Left lung (tissue), 14 donors: ENCODE measurements at places on chromosomes 13 and 19. TPM values are rescaled to one million over a fixed set of nuclear protein-coding genes. Genes with fewer than 3 reads are reported as not detected.

KCNN1 gene
- 2.3 TPM for polyA plus RNA-seq

RTBDN gene
- 0.20 TPM for polyA plus RNA-seq

ZNF132 gene
- polyA plus RNA-seq = 12.9 TPM

COLGALT1 gene
- polyA plus RNA-seq = 57.0 TPM

HPN gene
- 44.7 TPM for polyA plus RNA-seq
